ENCODE measurements at places on chromosomes 2 and 18.

GRCh38 chr2:197846777-197847176 is 42.4 kb downstream of the PLCL1 start:
- no peak for DNase-seq

- DNase-seq, result no peak
Measured at GRCh38 chr2:239868556-239869181, 156.5 kb downstream of the NDUFA10 start.

DNA sequence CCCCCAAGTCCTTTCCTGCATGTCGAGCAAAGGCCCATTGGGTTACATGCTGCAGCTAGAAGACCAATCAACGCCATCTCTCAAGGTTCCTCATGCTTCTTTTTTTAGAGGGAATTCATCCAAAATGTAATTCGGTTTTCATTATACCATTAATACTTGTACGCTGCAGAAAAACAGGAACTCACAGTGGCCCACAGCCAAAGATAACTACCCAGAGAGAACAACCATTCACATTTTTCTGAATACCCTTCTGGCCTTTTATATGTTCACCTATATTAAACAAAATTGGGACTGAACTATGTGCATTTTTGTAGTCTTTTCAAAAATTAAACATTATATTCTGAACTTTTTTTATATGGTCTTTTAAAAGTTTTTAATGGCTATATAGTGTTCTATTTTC is 25.8 kb downstream of the FARP2 start:
- DNase-seq, result no peak

GRCh38 chr18:62876111-62876510 is 160.8 kb downstream of the PHLPP1 start:
- DNase-seq, result no peak

- no peak for DNase-seq
Measured at GRCh38 chr2:204012072-204012653, 75.6 kb downstream of the ICOS start.

GRCh38 chr18:23890589-23890988 is 124.0 kb upstream of the TTC39C start:
- DNase-seq, result no peak

- DNase-seq, result no peak
Measured at GRCh38 chr2:10501451-10501961, 53.4 kb upstream of the ODC1 start.

GRCh38 chr2:68418855-68419254 is 48.2 kb downstream of the FBXO48 start:
- DNase-seq, result no peak

GRCh38 chr2:184598316-184599053 is at the start of gene ZNF804A:
ZNF804A (plus strand) TSS chr2:184598529; CDS start chr2:184598960, 431 bp downstream.
- DNase-seq, result no peak

DNA sequence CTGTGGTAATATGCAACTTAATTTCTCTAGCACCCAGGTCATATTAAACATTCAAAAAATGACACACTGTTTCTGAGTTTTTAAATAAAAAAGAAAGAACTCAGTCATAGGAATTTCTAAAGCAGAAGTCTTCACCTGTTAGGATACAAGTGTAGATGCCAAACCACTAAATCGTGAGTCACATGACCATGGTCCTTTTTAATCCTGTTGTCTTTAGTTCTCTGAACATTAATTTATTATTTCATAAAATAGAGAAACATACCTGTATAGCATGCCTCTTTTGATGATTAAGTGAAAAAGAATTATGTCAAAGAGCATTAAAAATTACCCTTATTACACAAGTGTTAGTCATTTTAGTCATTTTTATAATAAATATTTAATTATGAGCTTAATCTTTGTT is 398.8 kb downstream of the CCDC85A start:
- no peak for DNase-seq

- no peak for DNase-seq
Measured at GRCh38 chr18:6482198-6482977, 67.7 kb upstream of the L3MBTL4 start.

GRCh38 chr2:6310256-6311215 is 555.2 kb downstream of the CMPK2 start:
- no peak for DNase-seq

GRCh38 chr2:136404176-136404575 is 286.2 kb upstream of the CXCR4 start:
- DNase-seq, result no peak

GRCh38 chr18:61637319-61637718 is 255.5 kb downstream of the RNF152 start:
- DNase-seq, result no peak

DNA sequence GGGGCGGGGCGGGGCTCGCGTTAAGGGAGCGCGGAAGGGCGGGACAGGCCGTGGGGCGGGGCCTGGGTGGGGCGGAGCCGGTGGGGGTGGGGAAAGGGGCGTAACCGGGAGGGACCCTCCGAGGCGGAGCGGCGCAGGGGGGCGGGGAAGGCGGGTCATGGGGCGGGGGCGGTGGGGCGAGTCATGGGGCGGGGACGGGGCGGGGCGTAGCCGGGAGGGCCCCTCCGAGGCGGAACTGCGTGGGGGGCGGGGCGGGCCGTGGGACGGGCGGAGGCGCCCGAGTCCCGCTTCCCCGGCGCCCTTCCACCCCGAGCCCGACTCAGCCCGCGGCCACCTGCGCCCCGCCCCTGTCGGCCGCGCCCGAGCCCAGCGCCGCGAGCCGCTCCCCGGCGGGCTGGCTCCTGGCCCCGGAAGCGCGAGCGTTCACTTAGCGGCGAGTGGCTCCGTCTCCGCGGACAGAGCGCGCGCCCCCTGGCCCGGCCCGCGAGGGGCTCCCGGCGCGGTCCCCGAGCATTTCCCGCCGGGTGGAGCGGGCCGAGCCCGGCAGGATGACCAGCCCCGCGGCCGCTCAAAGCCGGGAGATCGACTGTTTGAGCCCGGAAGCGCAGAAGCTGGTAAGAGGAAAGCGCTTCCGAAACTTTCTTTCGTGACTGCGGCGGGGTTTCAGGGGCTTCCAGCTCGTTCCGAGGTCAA is 64.7 kb downstream of the LRRFIP1 start:
- peak; percentile 94 for DNase-seq

GRCh38 chr2:95384854-95385569 is 17.5 kb upstream of the FAHD2A start:
- DNase-seq, result no peak

GRCh38 chr2:155368934-155369333 is 670.4 kb downstream of the KCNJ3 start:
- no peak for DNase-seq

DNA sequence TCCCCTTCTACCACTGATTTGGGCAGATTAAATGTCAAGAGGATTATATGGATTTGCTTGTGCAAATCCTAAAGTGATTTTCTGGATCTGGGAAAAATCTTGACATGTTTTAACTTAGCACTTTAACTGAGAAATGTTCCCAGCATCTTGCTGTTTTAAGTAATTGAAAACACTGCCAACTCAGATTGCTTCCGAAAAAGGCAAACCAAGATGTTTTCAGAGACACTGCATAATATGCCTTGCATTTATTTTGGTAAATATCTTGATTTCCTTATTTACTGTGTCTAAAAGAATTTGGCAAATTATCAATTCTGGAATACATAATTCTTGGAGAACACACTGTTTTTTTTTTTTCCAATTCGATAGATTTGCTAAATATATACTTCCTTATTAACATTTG is 385.0 kb upstream of the FAM98A start:
- no peak for DNase-seq

GRCh38 chr18:13131283-13131682 is 87.3 kb upstream of the LDLRAD4 start:
- DNase-seq, result no peak

Data from CD4-positive, alpha-beta memory T cell (primary cell).